ENCODE measurements at places on chromosomes 2 and 18. TPM values are rescaled to one million over a fixed set of nuclear protein-coding genes. Genes with fewer than 3 reads are reported as not detected.

Gene EMILIN1
- 6.2 TPM for total RNA-seq

Gene LONRF2
- 90.7 TPM for total RNA-seq

Gene TCF23
- total RNA-seq = not detected

Gene ZC3H8
- 21.2 TPM for total RNA-seq

Gene GPR45
- 1.8 TPM for total RNA-seq

Gene RESP18
- 1.8 TPM for total RNA-seq

Gene CDCA7
- 21.9 TPM for total RNA-seq

Gene NFE2L2
- total RNA-seq = 15.9 TPM

Gene C2orf92
- total RNA-seq = 8.1 TPM

Gene REG1B
- total RNA-seq = not detected

Gene STARD6
- not detected for total RNA-seq

Gene MERTK
- 9.7 TPM for total RNA-seq

Gene KCNG2
- 0.69 TPM for total RNA-seq

Gene PTH2R
- 3.9 TPM for total RNA-seq

Gene KIAA2012
- 2.5 TPM for total RNA-seq

Gene CCDC141
- total RNA-seq = 3.5 TPM

Gene SYT4
- 357 TPM for total RNA-seq

Gene ODC1
- total RNA-seq = 118 TPM

Gene ERMN
- total RNA-seq = 1.2 TPM

Gene KYNU
- 0.23 TPM for total RNA-seq

Gene TNFAIP6
- 1.2 TPM for total RNA-seq

Gene SCYGR4
- not detected for total RNA-seq

Gene DLGAP1
- total RNA-seq = 47.3 TPM

Gene AQP12B
- total RNA-seq = not detected

Gene LRATD1
- total RNA-seq = 63.2 TPM

Gene PASK
- 14.3 TPM for total RNA-seq

Gene ACTR3
- total RNA-seq = 108 TPM

Gene CCDC138
- 42.2 TPM for total RNA-seq

Gene CRACDL
- 3.7 TPM for total RNA-seq
